Ascending aorta (tissue), 2 donors: ENCODE measurements at places on chromosomes 12 and 14. TPM values are rescaled to one million over a fixed set of nuclear protein-coding genes. Genes with fewer than 3 reads are reported as not detected.

Gene DACT1
- total RNA-seq = 46.0 TPM

Gene MAX
- total RNA-seq = 26.8 TPM

Gene PPP4R4
- total RNA-seq = not detected

Gene SMIM41
- 7.9 TPM for total RNA-seq

Gene IL31
- total RNA-seq = not detected

Gene MGAT4C
- total RNA-seq = not detected

Gene PRIM1
- 20.9 TPM for total RNA-seq

Gene TCL1A
- total RNA-seq = not detected

DNA sequence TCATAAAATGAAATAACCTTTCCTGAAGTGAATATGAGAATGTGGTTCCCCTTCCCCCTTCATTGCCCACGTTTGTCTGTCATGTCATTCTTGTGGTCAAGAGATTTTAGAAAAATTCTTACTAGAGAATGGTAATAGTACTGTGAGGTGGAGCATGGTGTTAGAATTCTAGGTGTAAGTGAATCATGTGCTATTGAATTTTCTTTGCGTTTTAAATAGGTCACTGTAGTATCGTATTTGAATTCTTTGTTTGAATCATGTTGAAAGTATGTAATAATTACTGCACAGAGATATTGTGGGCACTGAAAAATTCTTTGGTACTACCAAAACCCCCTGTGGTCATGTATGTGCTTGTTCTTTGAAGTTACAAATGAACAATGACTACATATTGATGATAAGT is 49.9 kb downstream of the FUT8 start:
- DNase-seq = no peak

- no peak for DNase-seq
These were observed 267.6 kb downstream of the GRIN2B start for GRCh38 chr12:13713556-13714410.

GRCh38 chr12:124077701-124078100 is 104.7 kb downstream of the ZNF664 start:
- no peak for DNase-seq

DNA sequence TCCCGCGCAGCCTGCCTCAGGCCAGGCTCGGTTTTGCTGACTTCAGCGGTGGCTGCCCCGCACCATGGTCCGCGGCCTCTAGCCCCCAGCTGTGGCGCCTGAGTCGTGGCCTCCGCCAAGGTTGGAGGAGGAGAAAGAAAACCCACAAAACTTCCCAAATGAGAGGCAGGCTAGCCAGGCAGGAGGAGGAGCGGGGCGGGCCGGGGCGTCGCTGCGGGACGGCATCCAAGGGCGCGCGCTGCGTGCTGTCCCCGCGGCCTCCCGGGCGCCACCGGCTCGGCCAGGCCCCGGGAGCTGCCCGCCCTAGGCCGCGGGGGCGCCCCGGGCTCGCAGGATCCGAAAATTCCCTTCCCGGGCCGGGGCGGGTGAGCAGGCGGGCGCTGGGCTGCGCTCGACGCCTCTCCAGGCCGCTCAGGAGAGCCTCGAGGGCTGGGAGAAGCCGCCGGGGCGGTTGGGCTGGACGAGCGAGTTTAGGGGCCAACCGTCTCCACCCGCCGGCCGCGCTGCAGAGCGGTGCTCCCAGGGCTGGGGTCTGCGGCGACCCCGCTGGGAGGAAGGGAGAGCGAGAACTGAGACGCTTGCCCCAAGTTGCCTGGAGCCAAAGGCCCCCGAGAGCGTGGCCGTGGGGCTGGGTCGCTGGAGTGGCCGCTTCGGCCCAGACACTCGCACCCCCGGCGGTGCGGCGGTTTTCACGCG is at the start of gene EFS:
TSS of gene EFS (minus strand) at position 137 of the 696 bp plus-strand sequence. CDS start 147 bp downstream, outside the sequence.
- no peak for DNase-seq

- DNase-seq = no peak
These were observed 43.9 kb downstream of the MVK start for GRCh38 chr12:109617491-109617890.

DNA sequence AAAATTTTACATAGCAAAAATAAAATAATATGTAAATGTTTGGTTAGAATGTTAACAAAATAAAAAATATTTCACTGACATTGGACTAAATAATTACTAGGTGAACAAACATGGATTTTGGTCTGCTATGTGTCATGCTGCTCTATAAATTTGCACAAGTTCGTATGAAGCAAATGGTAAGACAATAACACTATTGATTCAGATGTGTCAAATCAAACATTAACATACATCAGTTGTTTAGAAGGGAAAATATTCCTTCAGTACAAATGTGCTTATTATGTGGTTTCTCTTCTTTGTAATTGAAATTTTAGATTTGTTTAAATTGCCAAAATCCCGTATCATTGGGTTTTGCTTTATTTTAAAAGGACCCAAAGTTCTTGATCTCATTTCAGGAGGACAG is 46.9 kb downstream of the PAWR start:
- no peak for DNase-seq

DNA sequence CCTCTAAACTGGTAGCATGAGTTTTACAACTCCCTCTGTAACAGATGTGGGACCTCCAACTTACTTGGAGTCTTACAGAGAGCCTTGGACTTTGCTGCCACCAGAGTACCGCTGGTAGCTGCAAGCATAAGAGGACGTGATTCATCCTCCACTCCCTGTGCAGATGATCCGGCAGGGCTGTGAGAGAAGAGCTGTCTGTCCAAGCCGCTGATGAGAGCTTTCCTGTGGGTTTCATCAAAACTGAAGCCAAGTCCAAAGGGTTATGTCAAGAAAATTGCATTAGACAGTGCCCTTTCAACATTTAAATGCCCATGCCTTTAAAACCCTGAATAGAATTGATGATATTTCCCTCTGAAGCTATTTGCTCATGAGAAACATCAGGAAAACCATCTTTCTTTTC is 85.8 kb downstream of the LLPH start:
- no peak for DNase-seq

DNA sequence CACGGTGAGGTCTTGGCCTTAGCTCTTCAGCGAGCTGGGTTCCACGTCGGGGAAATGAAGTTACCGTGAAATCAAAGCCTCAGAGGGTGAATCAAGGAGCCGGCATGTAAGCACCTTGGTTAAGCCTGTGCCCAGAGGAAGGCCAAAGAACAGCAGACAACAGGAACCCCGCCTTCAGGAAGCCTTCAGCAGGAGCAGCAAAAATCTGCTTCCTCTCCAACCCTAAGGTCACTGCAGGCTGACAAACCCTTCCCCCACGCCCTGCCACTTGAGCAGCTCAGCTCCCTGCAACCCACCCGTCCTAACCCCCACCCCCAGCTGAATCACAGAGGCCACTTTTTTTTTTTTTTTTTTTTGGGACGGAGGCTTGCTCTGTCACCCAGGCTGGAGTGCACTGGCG is 72.9 kb upstream of the LTA4H start:
- no peak for DNase-seq

DNA sequence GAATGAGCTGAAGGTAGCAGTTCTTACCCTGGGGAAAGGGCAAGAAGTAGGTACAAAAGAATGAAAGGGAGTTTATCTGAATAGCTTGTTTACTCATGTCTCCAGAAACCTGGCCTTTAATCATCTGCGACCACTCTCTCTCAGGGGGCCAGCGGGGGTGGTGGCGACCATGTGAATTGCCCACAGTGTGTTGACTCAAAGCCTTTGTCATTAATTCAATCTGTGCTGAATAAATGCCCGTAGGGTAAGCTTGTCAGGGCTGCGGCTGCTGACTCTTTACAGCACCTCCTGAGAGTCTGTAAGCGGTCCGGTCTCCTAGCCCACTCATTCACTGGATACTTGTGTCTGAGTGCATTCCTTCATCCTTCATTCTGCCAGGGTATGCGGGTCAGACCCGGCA is 874.4 kb downstream of the SLC6A15 start:
- DNase-seq = no peak

DNA sequence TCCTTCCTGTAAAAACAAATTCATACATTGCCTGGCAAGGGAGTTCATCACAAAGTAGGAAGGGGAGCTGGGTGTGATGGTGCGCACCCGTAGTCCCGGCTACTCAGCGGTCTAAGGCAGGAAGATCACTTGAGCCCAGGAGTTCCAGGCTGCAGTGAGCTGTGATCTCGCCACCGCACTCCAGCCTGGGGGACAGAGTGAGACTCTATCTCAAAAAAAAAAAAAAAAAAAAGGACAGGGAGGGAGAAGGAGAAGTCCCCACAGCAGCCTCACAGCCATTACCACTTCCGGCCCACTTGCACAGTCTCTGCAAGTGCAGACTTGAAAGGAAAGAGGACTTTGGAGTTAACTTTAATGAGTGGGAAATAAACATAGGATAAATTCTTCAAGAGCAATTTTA is 121.0 kb downstream of the FBXL14 start:
- no peak for DNase-seq

DNA sequence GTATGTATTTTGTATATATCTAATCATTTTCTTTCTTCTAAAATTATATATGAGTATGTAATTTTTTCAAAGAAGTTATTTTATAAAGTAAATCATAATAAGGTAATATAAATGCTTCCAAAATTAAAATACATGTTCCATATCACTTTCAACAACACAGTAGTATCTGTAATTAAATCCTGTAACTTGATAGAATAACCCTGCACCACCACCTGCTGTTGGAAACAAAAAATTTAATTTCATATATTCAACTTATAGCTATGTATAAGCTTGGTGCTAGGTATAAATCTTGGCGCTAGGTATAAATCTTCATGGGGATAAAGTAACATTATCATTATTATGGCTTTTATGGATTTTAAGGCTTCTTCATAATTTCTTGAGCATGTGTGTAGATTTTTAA is 149.7 kb upstream of the DCN start:
- DNase-seq = no peak

GRCh38 chr12:119182701-119183493 is 4.2 kb downstream of the HSPB8 start:
- no peak for DNase-seq
